Stimulated activated CD4-positive, alpha-beta T cell treated with anti-CD3 and anti-CD28 coated beads, Interleukin-2, amount 100 ng/mL, for 48 hours (primary cell): ENCODE measurements at places on chromosomes 1 and 21.

GRCh38 chr21:16534408-16535101 lies 804.8 kb downstream of the USP25 start:
- no peak for DNase-seq

DNA sequence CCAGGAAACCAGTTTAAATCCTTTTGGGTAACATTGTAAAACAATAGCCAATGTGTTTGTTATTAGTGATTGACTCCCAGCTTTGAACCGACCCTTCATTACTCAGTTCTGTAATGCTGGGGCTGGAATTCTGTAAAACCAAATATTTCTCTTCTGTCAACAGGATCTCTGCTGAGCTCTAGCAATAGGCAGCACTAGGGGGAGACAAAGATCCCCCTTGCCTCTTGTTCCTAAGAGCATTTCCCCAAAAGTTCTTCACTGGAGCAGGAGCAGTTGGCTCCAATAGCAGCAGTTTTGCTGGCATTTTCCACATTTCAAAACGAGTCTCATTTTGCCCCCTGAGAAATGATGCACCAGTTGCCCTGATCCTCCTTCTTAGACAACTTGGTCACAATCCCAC lies 1671.1 kb downstream of the MRPL39 start:
- DNase-seq: no peak

- no peak for DNase-seq
Measured at GRCh38 chr1:20355828-20356735, 65.4 kb downstream of the VWA5B1 start.

DNA sequence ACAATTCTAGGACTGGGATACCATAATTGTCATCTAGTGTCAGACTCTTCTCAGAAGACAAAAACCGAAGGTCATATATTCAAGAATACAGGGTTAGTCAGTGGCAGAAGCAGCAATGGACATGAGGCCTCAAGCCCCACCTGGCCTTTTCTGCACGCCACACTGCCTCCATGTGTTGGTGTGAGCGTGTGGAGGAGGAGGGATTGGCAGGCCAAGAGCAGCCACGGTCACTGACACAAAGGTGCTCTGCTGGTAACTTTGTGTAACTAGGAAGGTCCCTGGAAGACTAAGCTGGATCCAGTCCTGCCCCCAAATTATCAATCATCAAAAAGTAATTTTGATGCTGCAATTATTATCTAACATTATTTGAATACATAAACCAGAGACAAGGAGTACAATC lies 34.9 kb downstream of the HSF2BP start:
- no peak for DNase-seq
